Dorsolateral prefrontal cortex (tissue), 122 donors: ENCODE measurements at places on chromosomes 1 and 21. TPM values are rescaled to one million over a fixed set of nuclear protein-coding genes. Genes with fewer than 3 reads are reported as not detected.

The C1orf210 gene
- 0.68 TPM for total RNA-seq

The FCRL6 gene
- not detected for total RNA-seq

The TFAP2E gene
- 12.8 TPM for total RNA-seq

The OR6N1 gene
- not detected for total RNA-seq

The OR2L8 gene
- 3.1 TPM for total RNA-seq

The PALMD gene
- 8.3 TPM for total RNA-seq

The FALEC gene
- 2.8 TPM for total RNA-seq

The CD1E gene
- total RNA-seq = not detected

The DBT gene
- 17.3 TPM for total RNA-seq

The KLF17 gene
- total RNA-seq = not detected

The LDLRAD2 gene
- total RNA-seq = 0.75 TPM

The SYF2 gene
- 28.0 TPM for total RNA-seq

The LIN28A gene
- total RNA-seq = not detected

The CCDC190 gene
- 1.1 TPM for total RNA-seq

The IL23R gene
- not detected for total RNA-seq

The LRRC7 gene
- 162 TPM for total RNA-seq

The PTPRF gene
- total RNA-seq = 159 TPM

The PHACTR4 gene
- total RNA-seq = 22.5 TPM

The CHTOP gene
- 80.6 TPM for total RNA-seq

The COL11A1 gene
- 11.2 TPM for total RNA-seq

The FMO1 gene
- total RNA-seq = not detected

The TRIM58 gene
- total RNA-seq = 0.87 TPM

The ORC1 gene
- total RNA-seq = 0.63 TPM

The ZFP69B gene
- 11.9 TPM for total RNA-seq

The MFAP2 gene
- total RNA-seq = 0.63 TPM

The TMEM69 gene
- 16.0 TPM for total RNA-seq

The WNT9A gene
- total RNA-seq = 1.2 TPM

The FNDC5 gene
- total RNA-seq = 38.1 TPM

The FNBP1L gene
- 20.0 TPM for total RNA-seq

The CFHR3 gene
- not detected for total RNA-seq

The SHISAL2A gene
- 2.1 TPM for total RNA-seq

The MAP7D1 gene
- 239 TPM for total RNA-seq

The LCE1A gene
- total RNA-seq = not detected

The MAP10 gene
- total RNA-seq = 2.8 TPM

The KANK4 gene
- total RNA-seq = 1.8 TPM

The PPOX gene
- total RNA-seq = 39.4 TPM

The OR2AK2 gene
- total RNA-seq = 4.3 TPM

The AMY1C gene
- not detected for total RNA-seq

The RNU1-3 gene
- total RNA-seq = 7,327 TPM

The ABCA4 gene
- 1.6 TPM for total RNA-seq

The NUDC gene
- 80.5 TPM for total RNA-seq

The POU3F1 gene
- 2.8 TPM for total RNA-seq

The TCP10L gene
- total RNA-seq = 10.5 TPM
